ENCODE measurements at places on chromosomes 2 and 18.

- DNase-seq = no peak
Observed at GRCh38 chr2:43460174-43460546, 135.7 kb downstream of the THADA start.

- no peak for DNase-seq
Observed at GRCh38 chr2:191023235-191023679, 9.3 kb upstream of the STAT1 start.

GRCh38 chr2:15984368-15985255 is 44.3 kb downstream of the MYCN start:
- no peak for DNase-seq

DNA sequence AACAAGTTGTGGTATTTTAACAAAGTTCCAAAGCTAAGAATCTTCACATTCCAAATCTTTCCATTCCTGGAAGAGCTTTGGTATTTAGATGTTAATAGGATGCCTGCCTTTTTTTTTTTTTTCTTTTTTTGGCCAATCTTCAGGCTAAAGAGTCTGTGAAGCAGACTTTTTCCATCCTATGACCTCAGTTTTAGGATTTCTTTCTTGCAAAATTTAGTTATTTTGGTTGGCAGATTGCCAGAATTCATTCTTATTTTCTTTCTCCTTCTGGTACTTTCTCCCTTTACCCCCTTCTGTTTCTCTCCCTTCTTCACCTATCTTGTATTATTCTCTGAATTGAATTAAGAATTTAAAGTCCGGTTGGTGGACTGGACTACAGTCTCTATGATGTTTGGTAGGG is 217.8 kb upstream of the REV1 start:
- DNase-seq = no peak

Measured in activated CD8-positive, alpha-beta memory T cell treated with anti-CD3 and anti-CD28 coated beads, Interleukin-2, amount 50 U/mL, for 4 hours (primary cell).